NCI-H526 treated with DMSO at 0.1 percent for 48 hours (cell line): ENCODE measurements at places on chromosomes 7 and 10.

- no peak for DNase-seq
Observed at GRCh38 chr10:14838582-14839304, 637 bp downstream of the HSPA14 start.

DNA sequence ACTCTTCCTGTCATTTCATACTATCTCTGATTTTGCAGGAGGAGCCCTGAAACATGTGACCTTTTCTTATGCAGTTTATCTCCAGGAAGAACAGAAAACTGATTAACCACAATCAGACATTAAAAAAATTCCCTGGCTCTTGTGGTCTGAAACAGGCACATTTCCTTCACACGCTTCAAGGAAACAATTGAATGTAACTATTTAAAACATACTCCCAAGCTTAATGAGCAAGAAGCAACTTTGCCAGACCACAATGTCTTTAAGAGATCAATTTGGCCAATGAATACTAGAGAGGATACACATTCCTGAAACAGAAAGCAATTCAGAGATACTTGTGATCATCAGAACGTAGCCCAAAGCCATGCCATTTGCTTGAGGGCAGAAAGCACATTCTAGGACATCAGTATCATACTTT lies 65.8 kb downstream of the PIP4K2A start:
- DNase-seq: no peak

DNA sequence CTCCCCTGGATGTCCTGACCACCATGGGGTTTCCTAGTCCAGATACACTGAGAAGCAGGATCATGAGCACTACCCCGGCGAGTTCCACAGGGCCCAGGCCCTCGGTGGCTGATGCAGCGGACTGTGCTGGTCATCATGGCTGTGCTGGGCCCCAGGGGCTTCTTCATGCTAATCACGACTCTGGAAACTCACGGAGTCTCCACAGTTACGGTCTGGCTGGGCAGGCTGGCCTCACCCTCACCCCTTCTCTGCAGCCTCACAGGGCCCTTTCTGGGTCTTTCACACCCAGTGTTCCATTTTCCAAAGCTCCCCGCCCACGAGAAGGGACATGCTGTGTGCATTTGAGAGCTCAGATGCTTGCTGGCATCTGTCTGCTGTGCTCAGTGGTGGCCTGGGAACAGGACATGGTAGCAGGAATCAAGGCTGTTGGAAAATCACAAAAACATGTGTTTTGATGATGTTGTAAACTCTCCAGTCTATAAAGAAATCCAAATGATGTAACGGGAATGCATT lies 119.0 kb downstream of the PTPN20 start:
- DNase-seq: no peak

DNA sequence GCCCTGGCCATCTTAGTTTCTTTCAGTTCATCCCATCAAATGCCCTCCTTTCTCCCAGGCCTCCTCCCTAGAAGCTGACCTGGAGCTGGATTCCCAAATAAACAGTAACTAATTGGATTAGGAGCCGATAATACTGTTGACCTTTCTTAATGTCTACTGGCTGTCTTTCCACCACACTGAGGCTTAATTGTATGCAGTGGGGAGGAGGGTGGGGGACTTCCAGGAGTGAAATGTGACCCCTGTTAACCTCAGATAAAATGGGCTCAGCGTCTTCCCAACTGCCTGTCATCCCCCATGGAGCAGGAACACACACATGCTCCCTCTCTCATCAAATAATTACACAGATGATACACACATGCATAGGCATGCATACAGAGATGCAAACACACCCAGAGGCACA lies 53.7 kb upstream of the LBX1 start:
- no peak for DNase-seq

DNA sequence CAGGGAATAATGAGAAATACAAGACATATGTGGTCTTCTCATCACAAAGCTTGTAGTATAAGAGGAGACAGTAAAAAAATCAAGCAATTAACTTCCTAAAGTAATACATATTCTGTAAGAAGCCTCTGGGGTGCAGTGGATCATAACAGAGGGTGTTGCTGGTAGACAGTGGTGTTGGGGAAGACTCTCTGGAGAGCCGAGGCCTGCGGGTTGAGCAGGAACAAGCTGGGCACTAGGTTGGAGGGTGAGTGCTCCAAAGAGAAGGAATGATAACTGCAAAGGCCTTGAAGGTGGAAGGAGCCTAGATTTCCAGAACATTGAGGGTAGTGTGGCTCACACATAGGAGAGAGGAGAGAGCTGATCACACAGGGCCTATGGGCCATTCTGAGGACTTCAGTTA lies 1.5 kb downstream of the GIMAP4 start:
- DNase-seq: no peak

- DNase-seq: no peak
Observed at GRCh38 chr7:2497065-2497464, 20.9 kb upstream of the GRIFIN start.

DNA sequence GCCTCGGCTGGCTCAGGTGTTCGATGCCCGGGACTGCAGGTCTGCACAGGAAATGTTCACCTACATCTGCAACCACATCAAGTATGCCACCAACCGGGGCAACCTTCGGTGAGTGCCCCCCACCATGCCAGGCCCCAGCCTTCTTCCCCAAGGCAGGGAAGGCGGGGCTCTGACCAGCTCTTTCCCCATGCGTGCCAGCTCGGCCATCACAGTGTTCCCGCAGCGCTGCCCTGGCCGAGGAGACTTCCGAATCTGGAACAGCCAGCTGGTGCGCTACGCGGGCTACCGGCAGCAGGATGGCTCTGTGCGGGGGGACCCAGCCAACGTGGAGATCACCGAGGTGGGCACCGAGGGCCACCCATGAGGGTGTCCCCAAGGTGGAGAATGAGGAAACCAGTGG lies 7.5 kb downstream of the NOS3 start:
- no peak for DNase-seq

DNA sequence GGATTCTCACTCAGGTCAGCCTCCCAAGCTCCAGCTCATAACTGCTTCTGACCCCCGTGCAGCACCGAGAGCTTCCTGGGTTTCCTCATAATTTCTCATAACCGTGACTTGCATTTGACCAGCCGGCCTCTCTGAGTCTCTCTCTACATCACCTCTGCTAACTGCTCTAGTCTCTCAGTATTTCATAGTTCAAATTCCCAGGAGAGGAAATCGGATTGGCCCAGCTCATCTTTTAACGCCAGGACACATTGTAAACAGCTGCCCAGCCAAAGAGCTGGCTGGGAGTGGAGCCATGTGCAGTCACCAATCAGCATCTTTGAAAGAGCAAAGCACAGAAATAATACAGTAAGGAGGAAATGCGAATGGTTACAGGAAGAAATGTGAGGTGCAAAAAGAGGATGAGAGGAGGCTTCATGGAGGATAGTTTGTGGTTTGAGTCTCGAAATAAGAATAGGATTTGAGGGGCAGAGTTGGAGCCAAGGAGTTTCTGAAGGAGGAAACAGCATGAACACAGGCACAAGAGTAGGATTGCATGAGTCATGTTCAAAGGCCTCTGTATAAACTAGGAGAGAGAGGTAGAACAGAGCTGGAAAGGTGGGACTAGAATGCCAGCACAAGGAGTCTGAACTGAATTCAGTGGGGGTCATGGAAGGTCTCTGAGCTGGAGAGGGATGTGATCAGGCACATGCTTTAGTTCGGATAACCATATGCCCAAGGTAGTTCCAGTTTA lies 15.2 kb upstream of the LBX1 start:
- no peak for DNase-seq

DNA sequence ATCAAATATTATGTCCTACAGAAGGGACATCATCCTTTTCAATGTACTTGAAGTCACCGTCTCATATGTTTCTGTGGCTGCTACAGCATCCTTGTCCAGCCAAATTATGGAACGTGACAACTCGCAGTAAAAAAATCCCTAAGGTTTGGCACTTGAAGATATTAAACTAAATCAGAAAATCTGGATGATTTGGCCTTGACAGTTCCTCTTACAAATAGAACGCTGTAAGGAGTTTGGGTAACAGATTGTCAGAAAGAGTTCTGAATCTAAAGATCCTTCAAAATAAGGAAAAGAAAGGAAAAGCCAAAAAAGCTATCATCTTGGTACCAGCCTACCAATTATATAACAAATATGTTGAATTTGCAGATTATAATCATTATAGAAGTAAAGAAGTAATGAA lies 21.0 kb downstream of the XRCC2 start:
- no peak for DNase-seq

DNA sequence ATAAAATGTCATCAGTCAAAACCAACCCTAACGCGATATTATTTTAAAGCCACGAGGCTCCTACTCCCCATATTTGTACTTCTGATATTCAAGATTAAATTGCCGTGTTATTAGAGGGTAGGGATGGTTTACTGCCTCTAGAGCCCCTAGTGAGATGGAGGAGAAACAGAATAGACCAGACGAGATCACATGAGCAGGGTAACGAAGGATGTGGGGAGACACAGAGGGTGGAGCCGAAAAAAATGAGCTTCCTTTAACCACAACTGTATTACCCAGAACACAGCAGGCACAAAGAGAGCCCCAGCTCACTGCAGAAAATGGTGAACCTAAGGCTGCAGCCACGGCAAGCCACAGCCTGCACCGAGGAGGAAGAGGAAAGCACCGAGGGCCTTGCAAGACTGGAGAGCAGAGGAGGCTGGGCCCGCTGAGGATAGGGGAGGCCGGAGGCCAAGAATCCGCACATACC lies 14.3 kb downstream of the ZC3HAV1 start:
- DNase-seq: no peak

GRCh38 chr10:4512196-4512595 lies 313.8 kb upstream of the AKR1E2 start:
- no peak for DNase-seq

GRCh38 chr7:7209412-7210050 lies 27.2 kb downstream of the C1GALT1 start:
- no peak for DNase-seq

- no peak for DNase-seq
Observed at GRCh38 chr10:120705309-120705708, 145.9 kb upstream of the WDR11 start.

- DNase-seq: no peak
Observed at GRCh38 chr10:3111621-3112163, 44.3 kb downstream of the PFKP start.

DNA sequence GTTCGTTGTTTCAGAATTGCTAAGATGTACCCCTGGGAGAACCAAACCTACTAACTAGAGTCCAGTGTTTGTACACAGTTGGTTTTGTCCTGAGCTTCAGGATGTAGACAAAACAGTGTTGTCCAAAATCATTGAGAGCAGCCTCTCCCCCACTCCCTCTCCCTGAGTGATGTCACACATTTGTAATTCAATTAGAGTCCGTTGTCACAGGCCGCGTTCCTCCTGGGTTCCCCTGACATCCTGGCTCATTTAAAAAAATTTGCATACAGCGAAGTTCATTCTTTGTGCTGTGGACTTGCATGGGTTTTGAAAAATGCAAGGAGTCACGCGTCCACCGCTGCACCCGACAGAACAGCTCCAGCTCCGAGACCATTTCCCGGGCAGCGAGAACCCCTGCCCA lies 10.3 kb downstream of the GRIFIN start:
- DNase-seq: peak; percentile 86

- DNase-seq: no peak
Observed at GRCh38 chr7:22061775-22062174, 116.1 kb upstream of the CDCA7L start.

DNA sequence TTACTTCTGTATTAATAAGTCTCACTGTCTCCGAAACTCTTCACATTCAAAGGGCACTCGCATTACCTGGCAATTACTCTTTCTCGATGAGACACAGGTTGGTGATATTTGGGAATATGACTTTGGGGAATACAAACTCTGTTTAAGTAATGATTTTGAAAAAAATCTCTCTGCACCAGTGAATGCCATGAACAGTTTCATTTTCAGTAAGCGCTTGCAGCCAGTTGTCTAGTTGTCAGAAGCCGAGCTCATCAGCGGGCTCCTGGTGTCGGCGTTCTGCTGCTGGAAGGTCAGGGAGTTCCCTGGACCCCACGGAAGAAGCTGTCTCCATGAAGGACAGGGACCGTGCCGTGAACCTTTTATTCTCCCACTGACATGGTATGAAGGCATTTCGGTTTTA lies 57.7 kb downstream of the PTPRE start:
- no peak for DNase-seq

DNA sequence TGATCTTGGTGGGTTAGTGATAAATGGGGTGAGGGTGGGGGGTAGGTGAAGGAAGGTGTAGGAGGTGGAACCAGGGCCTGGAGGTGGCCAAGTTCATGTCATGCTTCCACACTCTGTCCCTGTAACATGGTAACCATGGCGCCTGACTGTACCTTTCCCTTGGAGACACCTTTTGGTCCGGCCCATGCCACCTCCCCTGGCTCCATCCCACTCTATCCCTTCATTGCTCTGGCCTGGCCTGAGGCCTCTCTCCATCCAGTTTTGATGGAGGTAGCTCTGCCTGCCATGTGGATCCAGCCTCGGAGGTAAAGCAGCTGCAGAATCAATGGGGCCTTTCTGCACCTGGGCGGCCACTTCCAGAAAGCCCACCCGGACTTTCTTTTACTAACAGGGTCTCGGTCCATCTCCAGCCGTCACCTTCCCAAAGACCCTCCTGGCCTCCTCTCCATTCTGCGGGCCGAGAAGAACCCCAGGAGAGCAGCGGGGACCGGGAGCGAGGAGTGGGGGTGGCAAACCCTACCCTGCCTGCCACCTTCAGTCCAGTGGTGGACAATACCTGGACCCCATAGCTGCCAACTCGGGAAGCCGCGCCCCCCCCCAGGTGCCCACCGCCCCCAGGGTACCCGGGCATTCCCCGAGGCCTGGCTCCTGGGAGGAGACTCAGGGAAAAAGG lies 504 bp upstream of the TRRAP start:
- DNase-seq: no peak

- DNase-seq: no peak
Observed at GRCh38 chr10:73796766-73797165, 11.4 kb downstream of the ZSWIM8 start.

GRCh38 chr7:150826061-150826849 lies 25.7 kb downstream of the TMEM176A start:
- no peak for DNase-seq

DNA sequence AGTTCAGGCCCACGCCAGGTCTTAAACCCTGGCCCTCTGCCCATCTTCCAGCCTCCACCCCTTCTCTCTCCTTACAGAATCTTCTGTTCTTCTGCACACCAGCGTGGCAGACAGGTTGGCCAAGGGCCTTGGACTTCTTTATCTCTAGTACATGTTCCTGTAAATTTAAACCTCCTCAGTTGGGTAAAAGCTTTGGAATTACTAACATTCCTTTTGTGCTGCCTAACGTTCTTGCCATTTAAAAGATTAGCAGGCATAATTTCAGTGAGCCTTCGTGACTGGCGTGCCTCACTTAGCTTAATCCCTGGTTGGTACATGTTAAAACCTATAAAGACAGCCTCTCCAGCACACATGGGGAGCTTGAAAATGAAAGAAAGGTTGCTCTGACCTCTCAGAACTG lies 192.2 kb downstream of the CUX1 start:
- no peak for DNase-seq

GRCh38 chr7:98879198-98879978 lies 1.1 kb downstream of the TRRAP start:
- no peak for DNase-seq

DNA sequence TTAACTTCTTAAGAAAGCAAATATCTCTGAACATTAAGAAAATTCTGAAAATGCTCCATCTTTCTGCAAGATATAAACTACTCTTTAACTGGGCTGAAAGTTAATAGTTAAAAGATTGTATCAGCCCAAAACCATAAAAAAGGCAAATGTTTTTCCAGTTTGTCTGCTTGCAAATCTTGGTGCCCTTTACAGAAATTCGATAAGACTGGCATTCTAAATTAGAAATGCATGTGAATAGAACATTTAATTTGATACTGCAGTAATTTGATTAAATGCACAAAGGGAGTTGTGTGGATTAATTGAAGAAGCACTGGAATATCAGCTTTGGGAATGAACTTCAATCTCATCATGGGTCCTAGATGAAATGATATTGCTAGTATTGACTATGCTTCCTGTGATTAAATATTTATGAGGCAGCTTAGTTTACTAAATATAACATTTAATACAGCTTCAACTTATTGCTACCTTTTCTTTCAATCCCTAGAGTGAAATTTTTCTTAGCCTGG lies 78.4 kb downstream of the IQUB start:
- no peak for DNase-seq
